ENCODE measurements at places on chromosomes 6 and 20.

DNA sequence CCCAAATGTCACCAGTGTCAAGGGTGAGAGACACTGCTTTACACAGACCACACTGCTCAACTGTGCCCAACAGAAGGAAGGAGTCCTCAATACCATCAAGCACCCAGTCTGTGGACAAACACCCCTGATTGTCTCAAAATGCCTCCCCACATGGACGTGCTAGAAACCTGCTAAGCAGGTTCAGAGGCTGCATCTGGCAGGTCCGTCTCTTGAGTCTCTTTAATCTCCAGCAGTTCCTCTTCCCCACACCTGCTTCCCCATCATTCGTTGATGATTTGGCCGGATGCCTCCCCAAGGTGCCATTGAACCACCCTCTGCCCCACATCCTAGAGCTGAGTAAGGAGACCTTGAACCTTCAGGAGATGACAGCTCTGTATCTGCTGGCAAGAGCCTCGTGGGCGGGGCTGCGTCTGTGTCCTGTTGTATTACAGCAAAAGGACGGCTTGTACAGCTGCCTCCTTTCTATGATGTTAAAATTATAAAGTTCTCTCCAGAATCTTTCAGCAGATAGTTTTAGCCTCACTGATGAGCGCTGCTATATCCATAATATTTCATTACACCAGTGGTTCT lies 179.2 kb downstream of the PREX1 start:
- no peak for DNase-seq

DNA sequence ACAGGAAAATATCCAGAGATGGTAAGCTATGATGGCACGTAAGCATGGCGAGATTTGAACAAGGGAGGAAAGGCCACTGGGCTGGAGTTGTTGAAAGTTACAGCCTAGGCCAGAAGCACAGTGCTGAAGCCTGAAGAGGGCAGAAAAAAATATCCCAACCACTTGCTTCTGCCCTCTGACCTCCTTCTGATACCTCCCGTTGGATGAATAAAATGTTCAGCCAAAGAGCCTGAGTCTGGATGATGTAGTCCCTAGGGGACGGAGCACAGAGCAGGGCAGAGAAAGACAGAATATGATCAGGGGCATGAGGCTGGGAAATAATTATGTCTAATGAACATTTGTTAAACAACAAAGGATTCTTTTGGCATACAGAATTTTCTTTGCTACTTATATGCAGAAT lies 19.7 kb downstream of the KLHL31 start:
- DNase-seq = no peak

DNA sequence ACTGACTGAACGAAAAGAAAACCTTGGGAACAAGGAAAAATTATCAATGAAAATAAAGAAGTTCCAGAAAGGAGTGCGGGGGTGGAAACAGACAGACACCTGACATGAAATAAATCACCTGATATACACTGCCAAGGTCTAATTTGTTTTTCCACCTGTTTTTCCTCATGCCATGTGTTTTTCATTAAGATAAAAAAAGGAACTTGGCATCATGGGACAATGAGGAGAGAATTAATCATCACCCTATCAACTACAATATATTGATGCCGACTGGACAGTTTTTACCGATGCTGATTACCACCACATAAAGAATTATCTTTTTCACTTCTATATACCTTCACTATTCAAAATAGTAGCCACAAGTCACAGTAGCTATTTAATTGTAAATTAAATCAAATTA lies 233.2 kb downstream of the ARHGAP18 start:
- DNase-seq = no peak

DNA sequence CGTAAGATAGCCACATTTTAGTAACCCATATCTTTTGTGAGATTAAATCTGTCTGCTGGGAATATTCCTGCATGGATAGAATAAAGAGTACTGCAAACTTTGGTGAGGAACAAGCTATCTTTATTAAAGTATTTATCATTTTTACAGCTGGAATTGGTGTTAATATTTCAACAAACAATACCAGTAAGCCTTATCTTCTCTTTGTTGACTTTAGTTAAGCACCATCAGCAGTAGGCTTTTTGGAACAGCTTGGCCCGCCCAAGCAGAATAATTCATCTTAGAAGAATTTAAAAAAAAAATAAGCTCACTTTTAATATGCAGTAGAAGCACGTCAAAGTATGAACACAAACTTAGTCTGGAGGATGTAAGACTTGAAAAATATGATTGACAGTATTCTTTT lies 917.8 kb upstream of the ADGRB3 start:
- DNase-seq = no peak

- DNase-seq = no peak
Observed at GRCh38 chr6:155181498-155181897, 82.3 kb upstream of the CLDN20 start.

DNA sequence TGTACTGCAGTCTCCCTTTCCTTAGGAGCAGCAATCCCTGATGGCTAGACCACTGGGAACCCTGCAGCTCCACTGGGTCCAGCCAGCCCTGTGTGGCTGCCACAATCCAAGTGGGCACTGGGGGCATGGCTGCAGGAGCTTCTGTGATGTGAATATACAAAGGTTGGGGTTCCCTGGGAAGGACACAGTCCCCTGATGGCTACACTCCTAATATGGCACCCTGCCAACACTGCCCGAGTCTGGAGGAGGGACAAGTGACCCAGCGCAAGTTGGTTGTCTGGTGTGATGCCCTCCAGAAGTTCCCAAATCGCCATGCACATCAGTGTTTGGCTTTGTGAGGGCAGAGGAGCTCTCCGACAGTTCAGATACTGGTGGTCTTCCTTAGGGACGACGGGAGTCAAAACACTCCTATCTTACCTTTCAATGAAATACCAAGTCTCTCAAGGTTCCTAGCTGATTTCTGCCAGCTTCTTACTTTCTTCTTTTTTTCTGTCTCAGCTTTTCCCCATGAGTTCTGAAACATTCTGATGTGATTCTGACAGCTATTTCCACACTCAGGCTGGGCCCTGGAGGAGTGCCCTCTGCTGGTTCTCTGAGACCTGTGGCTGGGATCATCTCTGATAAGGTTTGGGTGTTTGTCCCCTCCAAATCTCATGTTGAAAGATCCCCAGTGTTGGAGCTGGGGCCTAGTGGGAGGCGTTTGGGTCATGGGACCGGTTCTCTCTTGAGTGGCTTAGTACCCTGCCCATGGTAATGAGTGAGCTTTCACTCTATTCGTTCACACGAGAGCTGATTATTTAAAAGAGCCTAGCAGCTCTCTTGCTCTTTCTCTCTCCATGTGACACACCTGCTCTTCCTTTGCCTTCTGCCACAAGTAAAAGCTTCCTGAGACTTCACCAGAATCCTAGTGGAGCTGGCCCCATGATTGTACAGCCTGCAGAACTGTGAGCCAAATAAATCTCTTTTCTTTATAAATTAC lies 15.5 kb upstream of the ZFP57 start:
- DNase-seq = no peak

GRCh38 chr20:40508821-40509220 lies 180.2 kb downstream of the MAFB start:
- no peak for DNase-seq

DNA sequence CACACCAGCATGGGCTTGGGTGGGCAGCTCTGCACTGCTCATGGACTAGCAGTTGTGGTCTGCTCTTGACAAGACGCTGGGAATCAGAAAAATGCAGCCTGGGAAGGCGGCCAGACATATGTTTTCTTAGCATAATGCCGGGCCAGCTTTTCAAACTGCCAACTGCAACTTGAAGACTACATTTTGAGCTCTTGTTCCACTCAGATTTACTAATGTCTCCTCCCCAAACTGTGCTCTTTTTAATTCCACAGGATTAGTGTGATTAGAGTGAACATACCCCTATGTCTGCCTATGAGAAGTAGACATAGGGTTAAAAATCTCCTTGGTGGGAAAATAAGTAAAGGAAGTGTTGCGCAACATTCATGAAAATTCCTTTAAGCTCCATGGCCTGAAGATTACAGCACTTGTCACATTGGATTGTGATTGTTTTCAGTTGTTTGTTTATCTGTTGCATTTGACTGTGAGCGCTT lies 5.3 kb upstream of the FNDC1 start:
- no peak for DNase-seq

DNA sequence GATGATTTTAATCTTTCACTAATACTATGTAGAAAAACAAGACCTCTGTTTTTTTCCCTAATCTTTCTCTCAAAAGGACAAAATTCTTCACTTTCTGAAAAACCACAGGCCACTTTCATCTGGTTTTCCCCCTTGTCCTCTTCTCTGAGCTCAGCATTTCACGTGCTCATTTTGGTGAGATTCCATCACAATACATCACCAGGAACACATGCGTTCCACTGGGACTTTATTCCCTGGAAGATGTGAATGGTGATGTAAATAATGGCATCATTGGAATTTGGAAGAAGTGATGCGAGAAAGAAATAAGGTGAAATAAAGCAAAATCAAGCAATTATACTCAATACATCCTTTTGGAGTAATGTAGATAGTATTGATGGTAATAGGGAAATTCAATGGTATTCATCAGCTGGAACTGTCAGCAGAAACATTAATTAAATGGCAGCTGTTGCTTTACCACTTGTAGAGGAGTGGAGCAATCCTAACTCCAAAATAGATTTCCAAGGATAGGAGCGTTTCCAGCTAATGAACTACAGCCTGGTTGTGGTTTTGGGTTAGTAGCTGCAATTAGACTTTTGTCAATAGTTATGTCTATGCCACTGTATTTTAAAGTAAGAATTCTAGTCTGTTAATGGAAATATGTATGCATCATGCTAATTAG lies 11.5 kb downstream of the FILIP1 start:
- DNase-seq = no peak

DNA sequence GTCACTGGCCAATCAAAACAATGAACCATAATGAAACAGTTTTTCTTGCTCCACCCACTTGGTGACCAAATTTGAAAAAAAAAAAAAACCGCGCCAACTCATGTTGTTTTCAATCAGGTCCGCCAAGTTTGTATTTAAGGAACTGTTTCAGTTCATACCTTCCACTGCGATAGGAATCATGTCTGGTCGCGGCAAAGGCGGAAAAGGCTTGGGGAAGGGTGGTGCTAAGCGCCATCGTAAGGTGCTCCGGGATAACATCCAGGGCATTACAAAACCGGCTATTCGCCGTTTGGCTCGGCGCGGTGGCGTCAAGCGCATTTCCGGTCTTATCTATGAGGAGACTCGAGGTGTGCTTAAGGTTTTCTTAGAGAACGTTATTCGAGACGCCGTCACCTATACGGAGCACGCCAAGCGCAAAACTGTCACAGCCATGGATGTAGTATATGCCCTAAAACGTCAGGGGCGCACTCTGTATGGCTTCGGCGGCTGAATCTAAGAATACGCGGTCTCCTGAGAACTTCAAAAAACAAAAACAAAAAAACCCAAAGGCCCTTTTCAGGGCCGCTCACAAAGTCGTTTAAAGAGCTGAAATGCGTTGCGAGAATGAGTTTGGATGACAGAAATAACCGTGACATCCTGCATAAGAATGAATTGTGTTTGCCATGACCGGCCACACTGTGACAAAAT lies 16.7 kb downstream of the HFE start:
- peak; percentile 74 for DNase-seq

DNA sequence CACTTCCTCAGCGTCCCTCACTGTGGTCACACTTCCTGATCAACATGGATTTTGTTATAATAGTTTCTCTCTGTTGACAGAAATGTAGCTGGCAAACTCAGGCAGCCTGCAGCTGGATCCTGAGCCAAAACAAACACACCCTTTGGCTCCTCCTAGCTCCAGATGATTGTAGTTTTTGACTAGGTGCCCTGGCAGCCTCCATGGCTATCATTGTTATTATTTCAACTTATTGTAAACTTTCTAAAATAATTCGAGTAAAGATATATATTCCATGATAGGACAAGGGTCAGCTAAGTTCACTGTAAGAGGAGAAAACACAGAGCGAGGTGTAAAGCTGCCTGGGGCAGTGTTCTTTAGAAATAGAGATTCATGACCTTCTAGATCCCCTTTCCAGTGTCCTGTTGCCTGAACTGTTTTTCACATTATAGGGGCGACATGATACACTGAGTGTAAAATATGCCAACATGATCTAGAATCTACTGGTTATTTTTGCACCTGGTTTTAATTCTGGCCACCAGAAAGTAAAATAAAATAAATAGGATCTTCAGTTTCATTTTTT lies 98.2 kb upstream of the HDGFL1 start:
- DNase-seq = no peak

DNA sequence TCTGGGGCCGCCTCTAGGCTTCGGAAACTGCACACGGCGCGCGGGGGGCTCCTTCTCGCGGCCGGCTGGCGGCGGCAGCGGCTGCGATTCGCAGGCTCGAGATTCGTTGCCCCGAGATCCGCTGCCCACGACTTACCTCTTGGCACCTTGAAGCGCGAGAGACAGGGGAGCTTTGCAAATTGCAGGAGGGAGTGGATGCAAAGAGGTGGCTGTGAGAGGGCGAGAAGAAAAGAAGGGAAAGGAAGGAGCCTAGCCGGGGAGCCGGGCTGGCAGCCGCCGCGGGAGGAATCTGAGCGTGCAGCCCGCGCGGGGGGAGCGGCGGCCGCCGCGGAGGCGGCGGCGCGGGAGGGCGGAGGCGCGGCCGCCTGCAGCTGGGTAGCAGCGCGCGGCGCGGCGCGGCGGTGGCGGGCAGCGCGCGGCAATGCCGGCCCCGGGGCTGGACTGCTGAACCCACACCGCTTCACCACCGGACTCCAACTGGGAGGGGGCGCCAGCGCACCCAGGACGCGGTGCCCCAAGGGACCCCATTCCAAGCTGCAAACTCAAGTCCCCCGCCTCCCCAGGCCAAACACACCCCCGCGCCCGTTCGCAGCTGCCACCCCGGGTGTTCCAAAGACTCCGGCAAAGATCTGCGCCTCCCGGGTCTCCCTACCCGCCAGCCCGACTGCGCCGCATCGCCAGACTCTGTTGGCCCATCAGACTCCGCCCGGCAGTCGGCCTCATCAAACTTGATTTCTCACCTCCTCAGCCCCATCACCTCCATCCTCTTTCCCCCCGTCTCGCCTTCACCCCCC lies 44.2 kb upstream of the SUPT3H start:
- no peak for DNase-seq

GRCh38 chr20:60630609-60631008 lies 621.5 kb upstream of the CDH4 start:
- no peak for DNase-seq
